Activated CD8-positive, alpha-beta memory T cell treated with anti-CD3 and anti-CD28 coated beads for 24 hours (primary cell): ENCODE measurements at places on chromosomes 11 and 22.

DNA sequence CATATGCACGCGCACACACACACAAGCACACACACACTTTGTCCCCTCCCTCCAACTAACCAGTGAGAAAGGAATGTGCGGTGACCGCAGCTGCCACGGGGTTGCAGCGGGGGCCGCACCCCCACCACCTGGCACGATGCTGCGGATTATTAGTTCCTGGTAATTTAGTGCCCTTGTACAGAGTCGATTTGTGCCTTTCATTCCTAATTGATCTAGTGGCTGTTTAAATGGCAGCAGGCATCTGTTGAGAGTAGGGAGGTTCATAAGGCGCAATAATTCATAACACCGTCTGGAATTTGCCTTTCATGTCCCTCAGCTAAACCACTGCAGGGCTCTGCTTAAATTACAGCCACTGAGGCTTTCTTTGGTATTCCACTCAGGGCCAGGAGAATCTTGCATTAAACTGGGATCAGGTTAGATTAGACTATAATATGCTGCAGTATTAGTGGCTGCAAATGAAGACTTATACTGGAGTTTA, 113.7 kb downstream of the FEZ1 start:
- DNase-seq, result no peak

DNA sequence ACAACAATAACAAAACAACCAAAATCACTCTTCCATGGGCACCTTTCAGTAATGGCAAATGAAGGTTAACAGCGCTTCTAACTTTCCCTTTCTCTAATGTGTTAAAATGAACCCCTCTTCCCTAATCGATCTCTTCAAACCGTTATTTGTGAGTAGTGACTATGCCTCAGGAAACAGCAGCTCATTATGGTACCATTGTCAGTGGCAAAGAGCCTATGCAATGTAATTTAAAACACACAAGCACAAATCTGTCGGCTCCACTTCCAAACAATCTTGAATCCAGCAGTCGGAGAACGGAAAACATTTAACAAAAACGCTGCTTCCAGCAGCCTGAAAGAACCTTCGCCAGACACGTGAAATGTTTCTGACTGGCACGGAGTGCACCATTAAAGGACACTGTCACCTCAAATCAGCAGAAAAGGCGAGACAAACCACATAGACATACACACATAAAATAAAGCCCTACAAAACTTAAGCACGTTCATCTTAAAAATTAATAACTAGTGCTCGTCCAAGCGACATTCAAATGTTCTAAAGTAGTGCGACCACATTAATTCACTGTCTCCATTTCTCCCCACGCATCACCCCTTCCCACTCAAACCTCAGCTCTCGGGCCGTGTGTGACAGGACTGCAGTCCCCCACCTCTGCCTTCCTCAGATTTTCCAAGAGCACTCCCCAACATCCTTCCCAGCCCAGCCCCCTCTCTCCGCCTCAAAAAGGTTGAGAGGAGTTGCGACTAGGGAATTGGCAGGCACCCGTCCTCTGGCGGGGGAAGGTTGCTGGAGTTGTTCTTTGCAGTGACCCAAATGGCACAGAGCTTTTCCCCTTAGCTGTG, 748 bp downstream of the RAB30 start:
- peak; percentile 78 for DNase-seq

- no peak for DNase-seq
Measured at GRCh38 chr11:10221342-10221741, 72.7 kb downstream of the SBF2 start.

GRCh38 chr11:124669193-124669592, 4.3 kb downstream of the SIAE start:
- DNase-seq, result peak; percentile 72

- no peak for DNase-seq
Measured at GRCh38 chr11:47483457-47483856, 34.5 kb upstream of the RAPSN start.

DNA sequence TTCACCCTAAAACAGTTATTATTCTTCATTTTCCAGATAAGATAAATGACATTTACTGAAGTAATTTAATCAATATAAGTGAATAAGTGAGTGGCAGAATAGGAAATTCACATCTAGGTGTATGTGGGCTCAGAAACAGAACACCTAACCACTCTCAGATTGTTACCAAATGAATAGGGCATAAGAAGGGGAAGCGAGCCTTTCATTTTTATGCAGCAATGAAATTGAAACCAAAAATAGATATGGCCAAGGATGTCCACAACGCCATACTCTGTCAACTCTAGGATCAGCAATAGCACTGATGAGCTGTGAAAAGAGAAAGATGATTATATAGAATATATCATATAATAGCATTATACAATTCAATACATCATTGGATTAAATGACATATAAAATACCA, 398.1 kb upstream of the API5 start:
- no peak for DNase-seq

GRCh38 chr11:96783311-96783710, 393.5 kb downstream of the JRKL start:
- DNase-seq, result no peak

DNA sequence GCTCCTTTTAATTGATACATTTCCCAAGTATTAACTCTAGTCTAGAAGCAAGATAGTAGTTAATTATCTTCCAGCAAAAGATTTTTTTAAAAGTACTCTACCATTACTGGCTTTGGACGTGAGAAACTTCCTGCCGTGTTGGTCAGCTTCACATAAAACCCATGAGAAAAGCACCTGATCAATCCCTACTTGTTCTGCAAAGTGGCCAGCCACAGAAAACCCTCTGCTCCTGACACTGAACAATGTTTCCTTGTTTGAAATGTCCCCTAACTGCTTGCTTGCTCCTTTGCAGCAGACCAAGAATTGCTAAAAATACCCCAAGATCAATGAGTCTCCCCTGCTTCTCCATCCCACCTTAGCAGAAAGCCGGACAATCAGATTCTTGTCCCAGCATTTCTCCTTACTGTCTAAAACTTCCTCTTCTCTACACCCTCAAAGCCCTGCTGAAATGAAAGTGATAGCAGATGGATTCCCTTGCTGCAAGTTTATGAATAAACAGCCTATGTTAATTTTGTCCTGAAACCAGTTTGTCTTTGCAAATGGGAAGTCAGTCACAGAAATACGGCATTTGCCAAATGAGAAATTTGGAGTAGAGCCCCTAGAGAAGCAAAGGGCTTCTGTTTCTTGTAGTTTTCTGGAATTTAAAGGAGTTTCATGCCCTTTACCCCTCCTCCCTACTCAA, 207.1 kb upstream of the ARHGAP20 start:
- no peak for DNase-seq

GRCh38 chr22:20283674-20284066, 15.6 kb upstream of the RTN4R start:
- DNase-seq, result no peak

- no peak for DNase-seq
Measured at GRCh38 chr11:36509201-36509639, 852 bp downstream of the TRAF6 start.

DNA sequence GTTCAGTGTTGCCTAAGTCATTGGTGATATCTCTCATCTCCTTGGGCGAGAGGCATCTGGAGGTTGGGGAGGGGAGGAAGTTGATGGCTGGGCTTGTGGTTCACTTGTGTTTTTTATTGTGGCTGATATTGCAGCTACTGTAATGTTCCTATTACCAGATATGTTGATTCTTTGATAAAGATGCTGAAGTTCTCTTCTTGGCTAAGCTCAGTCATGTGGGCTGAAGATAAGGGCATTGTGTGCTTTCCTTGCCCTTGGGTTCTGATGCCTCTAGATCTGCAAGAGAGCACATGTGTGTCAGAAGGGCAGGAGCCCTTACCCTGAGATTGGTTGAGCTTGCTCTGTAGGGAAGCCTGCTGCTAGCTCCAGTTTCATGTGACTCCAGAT, 12.0 kb downstream of the STX3 start:
- no peak for DNase-seq

GRCh38 chr11:131463649-131464425, 93.4 kb downstream of the NTM start:
- no peak for DNase-seq

DNA sequence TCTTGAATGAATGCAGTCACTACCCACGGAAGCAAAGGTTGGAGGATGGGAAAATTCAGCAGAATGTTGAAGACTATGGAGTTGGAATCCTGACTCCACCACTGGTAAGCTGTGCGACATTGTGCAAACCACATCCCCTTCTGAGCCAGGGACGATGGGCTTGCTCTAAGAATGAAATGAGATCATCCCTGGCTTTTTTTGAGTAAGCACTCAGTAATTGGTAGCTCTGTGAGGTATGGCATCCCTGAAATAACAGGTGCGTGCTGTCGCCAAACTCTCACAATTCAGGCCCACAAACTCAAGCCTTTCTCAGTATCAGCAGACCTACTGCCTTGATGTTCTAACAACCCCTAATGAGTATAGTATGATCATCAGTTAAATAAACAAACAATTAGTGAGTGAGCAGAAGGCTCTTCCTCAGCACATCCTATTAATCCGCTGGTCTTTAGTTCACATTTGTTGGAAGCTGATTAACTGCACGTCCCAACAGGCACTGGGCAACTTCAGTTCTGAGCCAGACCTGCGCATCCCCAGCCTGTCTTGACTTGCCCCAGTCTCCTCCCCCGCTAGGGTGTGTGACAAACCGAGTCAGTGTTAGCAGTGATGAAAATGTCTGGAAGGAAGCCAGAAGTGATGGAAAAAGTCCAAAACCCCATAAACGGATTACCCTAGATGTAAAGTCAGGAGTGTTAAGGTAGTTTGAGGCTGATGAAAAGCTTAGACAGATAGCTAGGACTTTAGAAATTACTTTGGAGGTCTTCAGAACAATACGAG, 235.5 kb downstream of the GRIK4 start:
- no peak for DNase-seq

DNA sequence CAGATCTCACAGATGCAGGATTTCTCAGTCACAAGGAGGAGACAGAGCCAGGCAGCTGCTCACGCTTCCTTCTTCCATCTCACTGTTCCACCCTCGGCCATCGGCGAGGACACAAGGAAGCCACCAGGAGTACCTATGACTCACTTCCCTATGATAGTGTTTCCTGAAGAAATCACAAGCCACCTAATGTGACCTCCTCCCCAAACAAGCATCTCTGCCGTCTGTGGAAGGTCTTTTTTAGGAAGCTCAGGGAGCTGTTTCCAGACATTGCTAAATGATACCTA, 672.7 kb downstream of the TBC1D22A start:
- no peak for DNase-seq

DNA sequence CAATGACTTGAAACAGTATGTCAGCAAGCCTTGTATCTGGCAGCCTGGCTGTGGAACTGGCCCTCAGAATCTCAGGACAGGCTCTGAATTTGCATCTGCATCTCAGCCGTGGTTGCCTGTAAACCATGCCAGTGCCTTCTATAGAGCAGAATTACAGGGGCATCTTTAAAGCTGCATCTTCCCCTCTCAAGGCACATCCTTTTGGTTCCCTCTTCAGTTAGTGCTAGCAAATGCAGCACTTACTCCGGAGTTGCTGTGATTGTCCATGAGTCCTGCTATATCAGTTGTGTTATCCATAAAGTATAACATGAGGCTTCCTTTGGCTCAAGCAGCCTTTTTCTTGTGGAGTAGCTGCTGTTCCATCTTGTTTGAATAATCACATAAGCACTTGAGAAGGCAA, 53.9 kb upstream of the PARVG start:
- no peak for DNase-seq

DNA sequence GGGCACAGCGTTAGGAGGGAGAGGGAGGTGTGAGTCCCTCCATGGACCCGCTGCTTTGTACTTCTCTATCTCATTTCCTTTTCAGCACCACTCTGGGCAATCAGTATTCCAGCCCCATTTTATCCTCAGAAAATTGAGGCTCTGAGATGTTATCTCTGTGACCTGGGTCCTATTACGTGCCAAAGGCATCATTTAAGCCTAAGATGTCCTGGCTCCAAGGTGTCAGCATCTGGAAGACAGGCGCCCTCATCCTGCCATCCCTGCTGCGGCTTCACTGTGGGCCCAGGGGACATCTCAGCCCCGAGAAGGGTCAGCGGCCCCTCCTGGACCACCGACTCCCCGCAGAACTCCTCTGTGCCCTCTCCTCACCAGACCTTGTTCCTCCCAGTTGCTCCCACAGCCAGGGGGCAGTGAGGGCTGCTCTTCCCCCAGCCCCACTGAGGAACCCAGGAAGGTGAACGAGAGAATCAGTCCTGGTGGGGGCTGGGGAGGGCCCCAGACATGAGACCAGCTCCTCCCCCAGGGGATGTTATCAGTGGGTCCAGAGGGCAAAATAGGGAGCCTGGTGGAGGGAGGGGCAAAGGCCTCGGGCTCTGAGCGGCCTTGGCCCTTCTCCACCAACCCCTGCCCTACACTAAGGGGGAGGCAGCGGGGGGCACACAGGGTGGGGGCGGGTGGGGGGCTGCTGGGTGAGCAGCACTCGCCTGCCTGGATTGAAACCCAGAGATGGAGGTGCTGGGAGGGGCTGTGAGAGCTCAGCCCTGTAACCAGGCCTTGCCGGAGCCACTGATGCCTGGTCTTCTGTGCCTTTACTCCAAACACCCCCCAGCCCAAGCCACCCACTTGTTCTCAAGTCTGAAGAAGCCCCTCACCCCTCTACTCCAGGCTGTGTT, 829 bp upstream of the APOC3 start:
- DNase-seq, result no peak

- DNase-seq, result peak; percentile 44
Measured at GRCh38 chr22:28931844-28932567, 48.6 kb downstream of the ZNRF3 start.

GRCh38 chr11:126341760-126342161, 13.7 kb upstream of the ST3GAL4 start:
- DNase-seq, result no peak

DNA sequence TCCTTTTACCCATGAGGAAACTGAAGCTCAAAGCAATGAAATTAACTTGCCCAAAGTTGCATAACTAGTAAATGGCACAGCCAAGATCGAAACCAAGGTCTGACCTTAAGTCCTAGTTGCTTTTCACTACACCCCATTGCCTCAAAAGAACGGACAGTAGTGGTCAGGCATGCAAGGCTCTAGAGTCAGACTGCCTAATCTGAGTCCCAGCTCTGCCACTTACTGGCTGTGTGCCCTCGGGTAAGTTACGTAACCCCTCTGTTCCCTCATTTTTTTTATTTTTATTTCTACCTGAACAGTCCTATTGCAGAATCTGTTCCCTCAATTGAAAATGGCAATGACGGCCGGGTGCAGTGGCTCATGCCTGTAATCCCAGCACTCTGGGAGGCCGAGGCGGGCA, 9.6 kb downstream of the CYB561A3 start:
- DNase-seq, result no peak

GRCh38 chr11:112453601-112454577, 193.2 kb upstream of the PLET1 start:
- peak; percentile 64 for DNase-seq

GRCh38 chr11:3109921-3110706, 52.9 kb upstream of the CARS1 start:
- DNase-seq, result peak; percentile 73

GRCh38 chr11:47564933-47565339, 463 bp upstream of the PTPMT1 start:
- DNase-seq, result no peak

- no peak for DNase-seq
Measured at GRCh38 chr22:42697542-42698013, 23.1 kb downstream of the A4GALT start.
